ENCODE measurements at places on chromosomes 7 and 10.

- no peak for DNase-seq
Measured at GRCh38 chr7:24769014-24769830, 12.0 kb upstream of the GSDME start.

DNA sequence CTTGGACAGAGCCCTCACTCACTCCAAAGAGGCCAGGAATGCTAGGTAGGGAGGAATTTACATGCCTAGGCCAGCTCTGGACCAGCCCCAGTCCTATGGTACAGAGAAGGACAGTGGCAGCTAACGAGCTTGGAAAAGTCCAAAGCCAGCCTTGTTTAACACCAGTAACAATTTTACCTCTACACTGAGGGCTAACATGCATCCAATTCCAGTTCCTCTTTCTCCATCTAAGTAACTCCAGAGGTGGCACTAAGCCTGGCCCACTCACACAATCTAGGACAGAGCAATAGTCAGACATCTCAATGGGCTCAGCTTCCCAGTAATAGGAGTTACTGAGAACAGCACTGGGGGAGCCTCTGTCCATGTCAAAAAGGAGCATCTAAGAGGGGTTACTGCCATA is 5.7 kb upstream of the LCOR start:
- no peak for DNase-seq

GRCh38 chr7:113797420-113798010 is 121.3 kb downstream of the PPP1R3A start:
- no peak for DNase-seq

GRCh38 chr7:99252166-99252895 is 20.3 kb upstream of the MYH16 start:
- no peak for DNase-seq

DNA sequence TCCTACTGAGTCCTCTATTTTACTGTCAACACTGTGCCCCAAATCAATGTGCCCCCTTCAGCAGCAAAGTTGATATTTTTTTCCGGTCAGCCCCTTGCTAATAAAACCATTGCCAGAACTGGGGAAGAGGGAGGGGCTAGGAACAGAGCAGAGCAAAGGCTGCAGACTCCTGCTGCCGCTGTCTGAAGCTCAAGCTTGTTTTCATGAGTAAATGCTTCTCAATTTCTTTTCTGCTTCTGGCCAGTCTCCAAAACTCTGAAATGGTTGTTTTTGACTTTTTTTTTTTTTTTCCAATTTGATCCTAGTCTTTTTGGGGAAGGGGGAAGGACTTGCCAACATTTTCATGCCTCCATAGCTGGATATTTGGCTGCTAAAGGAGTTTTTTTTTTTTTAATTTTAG is 26.7 kb upstream of the PROSER2 start:
- DNase-seq, result no peak
